ENCODE measurements at places on chromosomes 3 and 15. TPM values are rescaled to one million over a fixed set of nuclear protein-coding genes. Genes with fewer than 3 reads are reported as not detected.

The RASGRF1 gene
- total RNA-seq = 0.35 TPM

The NEK10 gene
- 11.1 TPM for total RNA-seq

The MYZAP gene
- 2.7 TPM for total RNA-seq

The ATP2B2 gene
- total RNA-seq = 1.6 TPM

The RARRES1 gene
- 22.3 TPM for total RNA-seq
